ENCODE measurements at places on chromosomes 2 and 18. TPM values are rescaled to one million over a fixed set of nuclear protein-coding genes. Genes with fewer than 3 reads are reported as not detected.
A peak's percentile ranks its signal among the peaks of the same experiment; 100 is the strongest.

The RAB6C gene
- not detected for total RNA-seq

DNA sequence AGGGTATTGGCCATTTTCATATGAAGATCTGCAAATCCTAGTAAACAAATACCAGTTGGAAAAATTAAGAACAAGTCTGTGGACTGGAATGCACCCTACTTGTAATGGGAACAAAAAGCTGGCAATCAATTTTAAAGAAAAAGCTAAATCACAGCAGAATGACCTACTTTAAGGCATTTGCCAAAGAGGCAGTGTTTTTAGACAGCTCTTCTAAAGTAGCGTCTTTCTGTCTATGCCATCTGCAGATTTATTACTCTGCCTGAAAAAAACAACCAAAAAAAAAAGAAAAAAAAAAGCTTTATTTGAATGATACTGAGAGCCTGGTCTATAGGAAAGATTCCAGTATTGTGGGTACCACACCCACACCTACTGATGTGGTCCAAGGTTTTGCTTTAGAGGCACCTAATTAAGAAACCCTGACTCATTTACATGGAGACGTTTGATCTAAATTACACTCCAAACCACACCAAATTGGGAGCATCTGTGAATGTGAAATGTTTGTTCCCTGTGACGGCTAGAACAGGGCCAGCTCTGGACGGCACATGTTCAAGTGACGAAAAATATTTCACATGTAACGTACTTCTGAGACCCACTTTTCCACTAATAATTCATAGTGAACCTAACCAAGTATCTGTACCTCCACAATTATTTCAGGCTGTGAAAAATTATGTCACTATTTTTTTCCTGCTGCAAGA lies 597.1 kb downstream of the ARHGAP15 start:
- DNase-seq: no peak
- peaks cover 13% of the 10 kb centered on the region for H3K4me1 ChIP-seq
- H3K4me3 ChIP-seq: no peak overlapping the region
- H3K36me3 ChIP-seq: peaks cover 20% of the 10 kb centered on the region

- H3K36me3 ChIP-seq: no peaks in the 10 kb centered on the region
- DNase-seq: no peak
- H3K27ac ChIP-seq: no peak overlapping the region
- H3K4me1 ChIP-seq: peaks cover 7% of the 10 kb centered on the region
- H3K4me3 ChIP-seq: no peak overlapping the region
Observed at GRCh38 chr2:20612925-20613916, 37.7 kb downstream of the HS1BP3 start.

DNA sequence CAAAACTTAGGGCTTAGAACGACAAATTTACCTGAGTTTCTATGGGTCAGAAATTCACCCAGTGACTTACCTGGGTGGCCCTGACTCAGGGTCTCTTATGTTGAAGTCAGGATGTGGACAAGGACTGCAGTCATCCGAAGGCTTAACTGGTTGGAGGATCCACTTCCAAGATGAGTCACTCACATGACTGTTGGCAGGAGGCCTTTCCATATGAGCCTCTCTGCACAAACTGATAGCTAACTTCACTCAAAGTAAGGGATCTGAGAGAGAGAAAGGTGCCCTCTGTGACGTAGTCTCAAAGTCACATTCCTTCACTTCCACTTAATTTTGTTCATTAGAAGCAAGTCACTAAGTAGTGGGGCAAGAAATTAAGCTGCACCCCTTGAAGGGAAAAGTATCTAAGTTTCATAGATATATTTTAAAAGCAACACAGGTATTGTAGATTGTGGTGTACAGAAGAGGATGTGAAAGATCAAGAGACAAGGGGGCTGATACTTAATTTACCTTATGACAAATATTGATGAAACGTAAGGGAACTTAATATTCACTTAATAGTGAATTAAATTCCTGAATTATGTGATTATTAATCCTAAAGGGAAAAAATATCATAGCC lies 48.4 kb downstream of the TANK start:
- no peak overlapping the region for H3K27ac ChIP-seq
- DNase-seq: no peak
- no peaks in the 10 kb centered on the region for H3K27me3 ChIP-seq
- H3K4me1 ChIP-seq: no peaks in the 10 kb centered on the region

The EIF4E2 gene
- 67.0 TPM for total RNA-seq

- H3K27me3 ChIP-seq: no peaks in the 10 kb centered on the region
- no peaks in the 10 kb centered on the region for H3K4me1 ChIP-seq
- H3K27ac ChIP-seq: no peak overlapping the region
- DNase-seq: no peak
Observed at GRCh38 chr2:160632084-160632975, 138.7 kb upstream of the RBMS1 start.

DNA sequence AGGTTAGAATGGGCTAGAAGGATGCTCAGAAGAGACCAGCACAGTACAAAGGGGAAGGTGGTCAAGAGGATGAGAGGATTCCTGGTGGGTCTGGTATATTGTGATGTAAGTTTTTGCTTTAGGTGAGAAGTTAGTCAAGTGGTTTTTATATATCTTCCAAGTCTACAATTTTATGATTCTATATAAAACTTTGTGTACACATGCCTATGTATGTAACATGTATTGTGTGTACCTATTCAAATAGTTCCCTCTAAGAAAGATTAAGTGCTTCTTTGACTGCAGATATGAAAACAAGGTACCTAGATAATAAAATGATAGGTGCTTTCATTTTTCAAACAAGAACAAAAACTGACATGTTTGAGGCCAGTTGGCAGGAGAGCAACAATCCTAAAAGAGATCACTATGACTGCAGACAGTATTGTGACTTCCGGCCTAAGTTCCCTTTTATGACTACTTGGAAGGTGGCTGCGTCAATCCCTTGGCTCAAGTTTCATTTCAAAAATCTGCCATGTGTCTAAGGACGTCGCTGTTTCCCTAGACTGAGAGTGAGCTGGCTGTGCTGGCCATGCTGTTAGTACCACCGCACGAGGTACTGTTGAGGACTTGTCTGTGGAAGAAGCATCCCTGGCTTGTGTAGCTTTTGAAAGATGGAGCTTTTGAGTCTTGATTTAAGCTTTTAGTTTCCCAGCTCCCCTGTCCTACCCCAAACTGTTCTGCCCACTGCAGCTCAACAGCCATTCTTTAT lies 123.1 kb downstream of the PRPF40A start:
- DNase-seq: peak; percentile 61
- peaks cover 11% of the 10 kb centered on the region for H3K4me1 ChIP-seq
- H3K27ac ChIP-seq: no peak overlapping the region

- H3K36me3 ChIP-seq: no peaks in the 10 kb centered on the region
- H3K27me3 ChIP-seq: no peaks in the 10 kb centered on the region
- no peak overlapping the region for H3K4me3 ChIP-seq
- no peak for DNase-seq
- H3K4me1 ChIP-seq: peaks cover 16% of the 10 kb centered on the region
Observed at GRCh38 chr2:238141541-238142318, 3.3 kb downstream of the KLHL30 start.
